ENCODE measurements at places on chromosomes 5 and 9.

DNA sequence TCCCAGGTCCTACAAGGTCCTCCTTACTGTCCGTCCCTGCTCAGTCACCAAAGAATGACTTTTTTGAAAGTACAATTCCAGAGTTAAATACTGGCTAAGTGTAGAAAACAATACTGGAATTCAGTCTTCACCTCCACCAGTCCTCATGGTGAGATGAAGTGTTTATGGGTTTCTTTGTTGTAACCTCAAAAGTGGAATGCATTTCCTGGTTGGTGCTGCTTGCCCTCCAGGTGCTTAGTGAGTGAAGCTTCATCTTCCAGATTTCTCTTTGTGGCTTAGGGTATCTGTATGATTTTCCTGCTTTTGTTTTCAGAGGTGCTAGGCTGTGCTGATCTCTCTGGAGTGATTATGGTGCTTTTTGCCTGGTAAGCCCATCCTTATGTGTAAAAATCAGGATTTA, 49.4 kb upstream of the DHFR start:
- no peak for DNase-seq

DNA sequence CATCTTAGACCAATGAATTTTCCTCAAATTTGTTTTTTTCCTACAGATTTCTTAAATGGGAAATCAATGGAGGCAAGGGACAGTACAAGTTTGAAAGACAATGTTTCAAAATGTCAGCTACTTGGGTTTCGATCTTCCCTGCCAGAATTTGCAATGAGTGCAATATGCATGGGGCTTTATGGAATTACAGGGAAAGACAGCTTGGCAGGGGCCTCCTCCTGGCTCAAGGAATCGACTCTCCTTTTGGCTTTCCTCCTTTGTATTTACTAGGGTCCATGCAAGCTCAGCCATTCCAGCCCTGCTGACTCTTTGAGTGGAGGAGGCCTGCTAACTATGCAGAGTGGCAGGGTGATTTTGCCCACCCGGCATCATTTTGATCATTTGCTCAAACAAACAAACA, 63.2 kb downstream of the MED27 start:
- DNase-seq = no peak

DNA sequence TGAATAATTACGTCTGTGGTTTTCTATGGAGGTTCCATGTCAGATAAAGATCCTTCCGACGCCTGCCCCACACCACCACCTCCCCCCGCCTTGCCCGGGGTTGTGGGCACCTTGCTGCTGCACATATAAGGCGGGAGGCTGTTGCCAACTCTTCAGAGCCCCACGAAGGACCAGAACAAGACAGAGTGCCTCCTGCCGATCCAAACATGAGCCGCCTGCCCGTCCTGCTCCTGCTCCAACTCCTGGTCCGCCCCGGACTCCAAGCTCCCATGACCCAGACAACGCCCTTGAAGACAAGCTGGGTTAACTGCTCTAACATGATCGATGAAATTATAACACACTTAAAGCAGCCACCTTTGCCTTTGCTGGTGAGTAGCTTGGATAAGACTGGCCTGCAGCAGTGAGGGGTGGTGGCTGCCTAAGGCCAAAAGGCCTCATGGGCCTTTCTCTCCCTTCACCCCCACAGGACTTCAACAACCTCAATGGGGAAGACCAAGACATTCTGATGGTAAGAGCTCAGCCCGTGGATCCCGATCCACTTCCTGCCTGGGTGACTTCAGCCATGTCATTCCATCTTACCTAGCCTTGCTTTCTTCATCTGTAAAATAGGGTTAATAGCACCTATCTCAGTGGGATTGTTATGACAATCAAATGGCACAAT, at the start of gene IL3:
IL3 (plus strand) TSS at position 155 of the 661 bp plus-strand sequence; CDS start at position 207, 52 bp downstream.
- DNase-seq = no peak

DNA sequence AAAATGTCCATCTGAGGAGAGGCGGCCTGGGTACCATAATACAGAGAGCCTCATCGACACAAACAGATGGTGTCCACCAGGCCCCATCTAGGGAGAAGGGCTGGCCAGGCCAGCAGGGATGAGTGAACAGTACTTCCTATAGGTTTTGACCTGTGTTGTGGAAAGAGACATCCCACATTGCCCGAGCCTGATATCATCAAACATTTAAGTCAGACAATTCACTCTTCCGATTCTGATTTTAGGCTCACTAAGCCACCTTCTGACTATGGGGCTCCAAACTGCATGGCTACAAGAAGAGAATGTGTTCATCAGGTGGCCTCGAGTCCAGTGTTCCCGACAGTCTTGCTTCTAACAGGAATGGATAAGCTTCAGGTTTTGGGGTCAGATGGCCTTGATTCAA, 38.9 kb downstream of the SLC22A5 start:
- no peak for DNase-seq

GRCh38 chr9:27537756-27538155, 8.1 kb upstream of the MOB3B start:
- no peak for DNase-seq

DNA sequence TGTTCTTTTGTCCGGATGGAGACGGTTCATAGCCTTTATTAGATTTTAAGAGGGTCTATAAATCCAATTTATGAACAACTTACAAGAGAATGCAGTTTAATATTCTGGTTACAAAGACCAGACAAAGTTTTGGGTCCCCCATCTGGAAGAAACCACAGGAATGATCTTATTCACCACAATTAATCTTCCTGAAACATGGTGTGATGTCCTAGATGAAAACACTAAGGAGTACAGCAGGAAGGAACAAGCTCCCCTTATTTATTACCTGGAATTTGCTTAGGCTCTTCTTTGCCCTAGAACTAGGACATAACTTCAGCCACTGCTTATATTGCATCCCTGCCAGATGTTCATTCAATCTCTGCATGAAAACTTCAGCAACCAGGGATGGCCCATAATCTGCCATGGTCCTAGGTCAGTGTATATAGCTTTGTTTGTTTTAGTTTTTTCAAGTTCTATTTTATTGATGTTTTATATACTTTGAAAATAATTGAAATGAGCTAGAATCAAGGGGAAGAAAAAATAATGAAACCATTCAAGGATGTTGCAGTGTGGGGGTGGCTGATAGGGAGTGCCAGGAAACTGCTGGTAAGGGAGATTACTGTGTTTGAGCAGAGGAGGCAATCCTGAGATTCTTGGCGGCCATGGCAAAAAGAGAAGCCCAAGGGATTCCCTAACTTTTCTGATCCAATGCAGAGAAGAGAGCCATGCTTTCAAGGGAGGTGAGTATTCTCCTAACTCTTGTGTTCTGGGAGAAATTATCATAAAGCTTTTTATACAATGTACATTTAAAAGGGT, 16.8 kb downstream of the TXNDC8 start:
- DNase-seq = peak; percentile 8

DNA sequence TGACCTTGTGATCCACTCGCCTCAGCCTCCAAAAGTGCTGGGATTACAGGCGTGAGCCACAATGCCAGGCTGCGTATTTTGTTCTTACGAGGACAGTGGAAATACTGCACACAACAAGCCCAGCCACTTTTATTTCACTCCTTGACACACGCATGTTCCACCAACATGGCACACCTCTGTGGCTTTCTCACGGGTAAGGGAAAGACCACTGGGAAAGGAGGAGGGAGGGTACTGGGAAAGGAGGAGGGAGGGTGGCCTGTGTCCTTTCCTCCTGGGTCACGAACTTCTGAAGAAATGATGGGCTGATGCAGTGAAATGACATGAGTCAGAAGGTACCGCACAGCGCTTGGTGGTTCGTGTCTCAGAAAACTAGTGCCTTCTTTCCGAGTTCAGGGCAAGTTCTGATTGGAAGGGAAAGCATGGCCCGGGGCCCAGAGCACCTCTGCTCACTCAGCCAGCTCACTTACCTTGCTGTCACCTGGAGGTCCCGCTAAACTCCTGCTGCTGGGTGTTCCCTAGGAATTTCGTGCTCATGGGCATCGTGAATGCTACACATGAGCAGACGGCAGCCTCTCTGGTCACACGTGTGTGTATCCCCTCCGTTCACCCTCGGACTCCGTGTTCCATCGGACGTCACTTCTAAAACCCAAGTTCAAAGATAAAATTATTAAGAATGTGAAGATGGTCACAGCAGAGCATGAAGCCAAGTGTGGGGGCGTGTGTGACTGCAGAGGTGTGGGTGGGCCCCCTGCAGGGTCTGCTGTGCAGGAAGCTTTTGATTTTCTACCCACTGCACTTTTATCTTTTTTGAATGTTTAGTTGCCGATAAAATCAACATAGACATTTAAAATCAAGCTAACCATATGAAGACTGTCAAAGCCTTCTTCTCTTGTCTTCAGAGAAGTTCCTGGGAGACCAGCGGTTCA, 42.9 kb downstream of the LAMC3 start:
- no peak for DNase-seq

DNA sequence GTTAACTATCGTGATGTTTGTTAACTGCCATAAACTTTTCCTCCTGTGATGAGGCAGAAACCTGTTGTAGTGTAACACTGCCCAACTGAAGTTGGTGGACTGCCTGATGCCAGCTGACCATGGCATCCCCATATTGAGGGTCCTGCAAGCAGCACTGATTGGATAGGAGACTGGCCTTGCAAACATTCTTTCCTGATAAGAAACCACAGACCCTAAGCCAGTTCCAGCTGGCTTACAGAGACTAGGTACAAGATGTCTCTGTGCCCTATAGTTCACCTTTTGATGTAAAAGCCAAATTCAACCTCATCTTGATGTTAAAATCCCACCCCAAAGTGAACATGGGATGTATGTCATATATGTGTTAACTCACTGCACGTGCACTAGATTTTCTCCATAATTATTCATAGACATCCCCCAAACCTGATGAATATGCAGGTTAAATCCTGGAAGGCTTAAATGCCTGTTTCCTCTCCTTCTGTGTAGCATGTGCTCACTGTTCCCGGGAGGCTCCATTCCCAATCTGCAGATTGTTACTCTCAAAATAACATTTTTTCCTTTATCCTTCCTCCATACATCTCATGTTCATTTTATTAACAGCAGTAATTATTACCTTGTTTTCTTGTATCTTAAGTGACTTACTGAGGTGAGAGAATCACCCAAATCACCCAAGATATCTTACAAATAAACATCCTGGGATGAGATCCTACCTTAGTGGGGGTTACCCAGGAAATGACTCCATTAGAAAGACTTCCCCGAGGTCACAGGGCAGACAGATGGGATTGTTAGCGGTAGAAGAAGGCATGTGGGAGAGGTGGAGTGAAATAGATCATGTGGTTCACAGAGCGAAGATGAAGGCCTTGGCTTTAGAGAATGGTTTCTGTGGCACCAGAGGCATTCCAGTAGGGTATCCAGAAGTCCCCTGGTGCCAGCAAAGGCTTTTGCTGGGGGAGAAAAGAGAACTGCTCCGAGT, 566.7 kb downstream of the CCDC171 start:
- DNase-seq = peak; percentile 42

DNA sequence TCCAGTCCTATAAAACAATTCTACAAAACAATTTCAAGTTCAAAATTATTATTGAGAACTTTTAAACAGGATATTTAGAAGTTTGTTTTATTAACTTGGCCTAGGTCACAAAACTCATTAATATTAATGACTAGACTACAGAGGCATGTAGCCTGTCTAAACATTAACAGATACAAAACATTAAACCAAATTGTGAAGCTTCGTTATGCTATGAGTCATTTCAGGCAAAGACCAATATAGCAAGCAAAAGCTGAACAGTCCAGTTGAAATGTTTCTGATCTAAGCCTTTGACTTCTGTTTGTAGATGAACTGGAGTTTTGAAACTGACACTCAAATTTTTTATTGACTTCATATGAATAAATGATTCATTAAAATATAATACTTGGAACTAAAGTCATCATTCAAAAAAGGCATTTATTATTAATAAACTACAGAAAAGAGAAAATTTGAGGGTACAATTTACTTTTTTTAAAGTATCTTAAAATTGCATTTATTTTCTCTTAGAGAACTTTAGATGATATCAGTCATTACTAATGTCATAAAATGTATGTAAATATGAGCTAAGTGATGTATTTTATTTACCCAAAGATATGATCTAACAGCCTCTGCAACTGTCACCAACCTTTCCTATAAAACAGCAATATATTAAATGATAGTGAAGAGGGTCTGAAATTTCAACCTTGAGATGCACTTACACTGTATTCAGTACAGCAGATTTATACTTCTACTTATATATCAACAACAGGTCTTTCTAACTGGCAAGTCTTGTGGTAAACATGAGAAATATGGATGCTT, 188.8 kb downstream of the COMMD10 start:
- peak; percentile 46 for DNase-seq

DNA sequence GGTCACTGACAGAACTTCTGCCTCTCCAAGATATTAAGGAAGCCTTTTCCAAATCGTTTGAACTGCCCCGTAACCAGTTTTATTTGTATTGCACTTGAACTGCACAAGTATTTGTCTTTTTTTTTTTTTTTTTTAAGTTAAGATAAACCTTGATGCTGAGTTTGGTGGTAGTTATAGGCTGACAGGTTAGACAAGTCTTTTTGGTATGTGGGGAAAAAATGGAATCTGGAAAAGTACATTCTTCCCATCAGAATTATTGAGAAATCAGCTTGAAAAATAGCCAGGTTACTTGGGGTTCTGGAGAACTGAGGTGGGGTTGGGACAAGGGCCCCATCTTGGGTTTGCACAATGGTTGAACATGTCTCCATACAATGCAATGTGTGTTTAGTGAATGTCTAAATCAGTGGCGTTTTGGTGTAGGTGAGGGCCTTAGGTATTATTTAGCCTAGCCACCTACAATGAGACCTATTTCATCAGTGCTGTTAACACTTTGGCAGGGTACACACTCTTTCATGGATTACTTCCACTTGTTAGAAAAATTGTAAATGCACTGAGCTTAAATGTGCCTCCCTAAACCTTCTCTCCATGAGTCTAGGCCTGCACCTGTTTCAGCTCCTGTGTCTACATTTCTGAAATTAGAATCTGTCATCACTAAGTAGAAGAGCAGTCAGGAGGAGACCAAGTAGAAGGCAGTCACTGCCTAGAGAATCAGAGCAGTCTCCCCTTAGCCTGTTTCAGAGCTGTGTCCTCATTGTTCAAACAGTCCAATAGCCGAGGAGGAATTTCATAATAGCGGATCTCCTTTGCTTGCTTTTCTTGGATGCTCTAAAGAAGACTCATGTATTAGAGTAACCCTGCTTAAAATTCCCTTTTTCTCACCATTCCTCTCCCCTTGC, 140.0 kb upstream of the HMHB1 start:
- DNase-seq = no peak

DNA sequence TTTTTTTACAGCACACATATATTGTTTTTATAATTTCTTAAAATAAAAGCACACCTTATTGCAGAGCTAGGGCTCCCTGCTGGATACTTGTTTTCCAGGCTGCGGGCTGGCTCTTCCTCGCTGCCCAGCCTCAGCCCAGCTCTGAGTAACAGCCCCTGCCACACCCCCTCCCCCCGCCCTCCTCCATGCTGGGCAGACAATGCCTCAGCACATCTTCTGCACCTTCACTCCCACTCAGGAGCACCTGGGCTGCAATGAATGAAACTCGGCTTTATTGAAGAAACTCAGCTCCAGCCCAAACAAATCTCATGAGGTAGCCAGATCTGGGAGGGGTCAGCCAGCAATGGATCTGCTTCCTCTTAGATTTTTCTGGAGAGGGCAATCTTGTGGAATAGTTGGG, 9.5 kb downstream of the IL9 start:
- DNase-seq = no peak

- no peak for DNase-seq
Observed at GRCh38 chr9:137113385-137114159, 961 bp downstream of the DPP7 start.

GRCh38 chr9:33815781-33816180, 1.2 kb upstream of the UBE2R2 start:
- no peak for DNase-seq

GRCh38 chr9:119559056-119559455, 189.8 kb upstream of the BRINP1 start:
- no peak for DNase-seq

- DNase-seq = no peak
Observed at GRCh38 chr5:610744-611730, 1.1 kb upstream of the CEP72 start.

GRCh38 chr5:38453921-38454320, 102.5 kb downstream of the LIFR start:
- DNase-seq = no peak

Data from astrocyte of the hippocampus (primary cell).